ENCODE measurements at places on chromosomes 7 and 10. TPM values are rescaled to one million over a fixed set of nuclear protein-coding genes. Genes with fewer than 3 reads are reported as not detected.
A peak's percentile ranks its signal among the peaks of the same experiment; 100 is the strongest.

DNA sequence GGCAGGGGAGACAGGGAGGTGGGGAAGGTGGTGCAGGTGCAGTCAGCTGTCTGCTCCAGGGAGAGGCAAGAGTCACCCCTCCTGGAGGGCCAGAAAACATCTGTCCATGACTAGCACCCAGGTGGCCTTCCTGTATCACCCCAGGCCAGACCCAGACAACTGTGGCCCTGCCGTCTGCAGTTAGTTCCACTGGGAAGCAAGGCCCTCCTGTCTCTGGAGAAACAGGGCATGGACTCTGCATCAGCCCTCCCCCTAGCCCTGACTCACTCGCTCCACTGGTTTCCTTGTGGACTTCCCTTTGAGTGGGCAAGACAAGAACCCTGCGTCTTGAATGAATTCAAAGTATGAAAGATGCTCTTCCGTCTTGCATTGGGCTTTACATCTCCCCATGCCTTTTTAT lies 12.6 kb downstream of the TBATA start:
- no peak for DNase-seq

- peak; percentile 25 for DNase-seq
Observed at GRCh38 chr10:44581996-44582395, 197.1 kb upstream of the CXCL12 start.

The ACBD7 gene
- polyA plus RNA-seq, result 0.76 TPM

DNA sequence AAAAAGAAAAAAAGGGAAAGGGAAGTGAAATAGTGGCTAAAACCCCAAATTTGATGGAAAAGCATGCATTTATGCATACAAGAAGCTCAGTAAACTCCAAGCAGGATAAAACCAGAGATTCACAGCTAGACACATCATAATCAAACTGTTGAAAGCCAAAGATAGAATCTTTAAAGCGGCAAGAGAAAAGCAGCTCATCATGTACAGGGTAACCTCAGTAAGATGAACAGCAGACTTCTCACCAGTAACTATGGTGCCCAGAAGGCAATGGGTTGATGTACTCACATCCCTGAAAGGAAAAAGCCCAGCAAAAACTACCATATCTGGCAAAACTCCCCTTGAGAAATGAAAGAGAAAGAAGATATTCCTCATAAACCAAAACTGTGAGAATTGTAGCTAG lies 60.4 kb downstream of the TPST1 start:
- DNase-seq, result no peak

The SERPINE1 gene
- 1,433 TPM for polyA plus RNA-seq

- DNase-seq, result no peak
Observed at GRCh38 chr10:112663234-112664125, 216.5 kb downstream of the VTI1A start.

The STEAP2 gene
- polyA plus RNA-seq, result 5.1 TPM

GRCh38 chr10:69757553-69758309 lies 44.0 kb upstream of the COL13A1 start:
- no peak for DNase-seq

The PRF1 gene
- polyA plus RNA-seq, result not detected

The GNAI1 gene
- 51.6 TPM for polyA plus RNA-seq

The TRIM73 gene
- 0.59 TPM for polyA plus RNA-seq

The FAM237B gene
- polyA plus RNA-seq, result not detected

The TEX36 gene
- 0.11 TPM for polyA plus RNA-seq

DNA sequence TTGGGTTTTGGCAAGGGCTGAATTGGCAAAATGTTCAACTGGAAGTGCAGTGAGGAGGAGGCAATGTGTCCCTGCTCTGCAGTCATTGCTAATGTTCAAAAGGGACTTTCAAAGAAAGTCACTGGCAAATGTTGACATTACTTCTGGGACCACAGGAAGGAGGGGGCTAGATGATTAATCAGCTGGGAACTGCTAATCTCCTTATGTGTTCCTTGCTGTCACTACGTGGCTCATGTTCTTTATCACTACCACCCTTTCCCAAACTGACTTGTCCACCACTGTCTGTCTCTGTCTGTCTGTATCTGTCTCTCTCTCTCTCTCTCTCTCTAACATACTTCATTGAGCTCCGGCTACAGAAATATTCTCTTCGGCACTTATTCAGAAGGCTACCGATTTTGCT lies 86.9 kb upstream of the MTPN start:
- no peak for DNase-seq

DNA sequence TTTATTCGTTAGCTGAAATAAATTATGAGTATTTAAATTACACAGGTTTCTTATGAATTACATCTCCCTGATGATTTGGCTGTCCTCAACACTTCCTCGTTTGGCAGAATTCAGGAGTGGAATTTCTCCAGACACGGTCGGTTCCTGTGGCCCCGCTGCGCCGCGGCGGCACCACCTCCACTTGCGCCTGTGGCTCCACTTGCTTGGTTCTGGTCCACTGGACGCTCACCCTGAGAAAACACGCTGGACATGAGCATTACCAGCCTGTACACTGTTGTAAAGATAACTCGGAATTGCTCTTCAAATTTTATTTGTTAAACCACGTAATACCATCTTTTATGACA lies 85.3 kb downstream of the ZNF33B start:
- no peak for DNase-seq

GRCh38 chr10:12358863-12359564 lies 9.7 kb downstream of the CAMK1D start:
- no peak for DNase-seq

The CREB5 gene
- polyA plus RNA-seq, result 2.6 TPM

GRCh38 chr10:114655671-114656070 lies 2.4 kb downstream of the ABLIM1 start:
- no peak for DNase-seq

The GLCCI1 gene
- 9.1 TPM for polyA plus RNA-seq

The CASP2 gene
- 16.0 TPM for polyA plus RNA-seq

DNA sequence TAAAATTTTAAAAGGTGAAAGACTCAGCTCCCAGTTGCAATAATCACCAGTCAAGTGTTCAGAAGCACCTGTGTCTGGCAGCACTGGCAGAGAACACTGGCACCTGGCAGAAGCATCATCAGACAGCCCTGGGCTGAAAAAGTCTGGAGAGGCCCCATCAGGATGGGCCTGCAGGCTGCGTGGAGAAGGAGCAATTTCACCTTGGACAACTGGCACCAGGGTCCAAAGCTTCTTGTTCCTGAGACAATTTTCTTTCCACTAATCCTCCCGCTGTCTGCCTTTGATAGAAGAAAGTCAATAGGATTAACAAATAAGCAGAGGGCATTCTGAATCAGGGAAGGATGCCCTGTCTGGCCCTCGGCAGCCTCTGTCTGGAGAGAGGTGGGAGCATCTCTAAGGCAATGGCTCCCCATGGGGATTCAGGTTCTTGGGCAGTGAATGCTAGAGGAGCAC lies 6.5 kb downstream of the COBL start:
- DNase-seq, result no peak

The HOXA4 gene
- polyA plus RNA-seq, result 1.3 TPM

- DNase-seq, result no peak
Observed at GRCh38 chr7:45259227-45259596, 101.6 kb downstream of the RAMP3 start.

- DNase-seq, result no peak
Observed at GRCh38 chr10:16728266-16728665, 89.0 kb downstream of the RSU1 start.

The JAKMIP3 gene
- 0.20 TPM for polyA plus RNA-seq
